NCI-H2081 (cell line): ENCODE measurements at places on chromosomes 11 and 22.

DNA sequence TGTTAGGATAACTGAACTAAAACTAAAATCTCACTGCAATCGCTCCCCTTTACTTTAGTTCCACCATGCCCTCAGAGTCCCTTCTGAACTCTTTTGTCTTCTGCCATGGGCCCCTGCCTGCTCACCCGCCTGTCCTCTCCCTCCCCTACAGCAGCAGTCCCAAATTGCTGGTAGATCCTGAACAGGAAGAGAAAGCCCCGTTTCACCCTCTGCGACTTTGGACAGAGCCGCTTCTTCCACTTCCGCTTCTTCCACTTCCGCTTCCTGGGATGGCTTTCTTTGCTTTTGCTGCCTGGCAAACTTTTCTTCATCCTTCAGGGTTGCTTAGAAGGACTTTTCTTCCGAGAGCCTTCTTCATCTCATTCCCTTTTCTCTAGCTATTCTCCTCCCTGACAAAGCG is 35.7 kb upstream of the TLCD5 start:
- DNase-seq: no peak

DNA sequence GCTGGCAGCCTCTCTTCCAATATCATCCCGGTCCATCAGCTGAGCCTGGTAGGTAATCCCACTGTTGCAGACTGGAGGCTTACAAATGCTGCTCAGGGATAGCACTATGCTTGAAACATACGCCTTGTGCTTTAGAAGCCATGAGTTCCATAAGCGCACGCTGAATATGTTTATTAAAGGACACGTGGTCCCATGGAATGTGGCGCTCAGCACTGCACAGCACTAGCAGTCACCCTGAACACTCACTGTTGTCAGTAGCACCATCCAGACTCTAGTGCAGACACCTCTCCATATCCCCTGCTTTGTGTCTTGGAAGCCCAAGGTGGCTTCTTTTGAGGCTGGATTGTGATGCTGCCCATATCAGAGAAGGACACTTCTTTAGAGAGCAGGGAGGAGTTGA is 120.9 kb downstream of the MAML2 start:
- no peak for DNase-seq

DNA sequence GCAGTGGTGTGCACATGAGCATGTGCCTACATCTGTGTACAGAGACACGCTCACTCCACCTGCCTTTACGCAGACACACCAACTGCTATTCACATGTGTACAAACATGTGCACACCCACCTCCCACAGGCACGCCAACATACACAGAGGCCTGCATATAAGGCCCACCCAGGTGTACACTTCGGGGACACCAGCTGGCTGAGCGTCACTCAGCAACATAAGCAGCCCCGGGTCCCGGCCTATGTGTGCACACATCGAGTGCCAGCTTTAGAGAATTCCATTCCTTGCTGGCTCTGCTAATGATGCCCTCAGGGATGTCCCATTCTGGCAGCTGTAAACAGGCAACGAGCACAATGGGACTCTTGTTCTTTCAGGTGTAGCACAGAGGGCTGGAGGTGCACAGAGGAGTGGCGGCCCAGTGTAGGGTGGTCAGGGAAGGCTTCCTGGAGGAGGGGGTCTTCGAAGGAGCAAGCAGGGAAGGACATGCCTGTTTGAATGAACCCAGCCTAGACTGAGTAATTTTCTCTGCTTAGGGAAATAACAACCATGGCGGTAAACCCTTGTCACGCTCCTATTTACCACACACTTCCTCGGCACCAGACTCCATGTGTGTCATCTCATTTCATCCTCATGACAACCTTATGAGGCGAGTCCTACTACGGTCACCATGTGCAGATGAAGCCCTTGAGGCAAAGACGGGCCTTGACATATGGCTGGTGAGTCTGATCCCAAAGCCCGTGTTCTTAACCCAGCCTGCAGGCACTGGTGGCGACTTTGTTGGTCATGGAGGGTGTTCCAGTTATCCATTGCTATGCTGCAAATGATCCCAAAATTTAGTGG is 35.1 kb downstream of the RPL3 start:
- no peak for DNase-seq

DNA sequence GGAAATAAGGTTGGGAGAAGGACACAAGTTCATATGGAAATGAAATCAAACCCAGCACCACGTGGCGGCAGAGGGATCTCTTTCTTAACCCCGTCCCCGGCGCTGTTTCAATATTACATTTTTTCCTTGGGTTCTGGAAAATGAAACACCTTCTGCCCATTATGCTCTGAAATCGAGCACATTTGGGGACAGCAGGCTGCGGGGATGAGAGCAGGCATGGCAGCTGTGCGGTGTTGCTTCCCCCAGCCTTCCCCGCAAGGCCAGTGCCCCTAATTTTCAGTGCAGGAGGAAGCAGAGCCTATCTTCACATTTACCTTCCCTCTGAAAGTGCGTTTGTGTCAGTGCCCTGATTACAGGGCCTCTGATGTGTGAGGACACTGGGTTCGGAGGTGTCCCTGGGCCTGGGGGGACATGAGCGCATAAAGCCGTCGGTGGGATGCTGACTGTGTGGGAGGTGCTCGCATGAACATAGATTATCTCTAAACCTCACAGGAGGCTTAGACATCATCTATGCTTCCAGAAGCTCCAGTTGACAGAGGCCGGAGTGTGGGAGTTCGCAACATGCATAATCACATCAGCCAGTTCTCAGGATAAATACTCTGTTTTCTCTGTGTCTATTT is 921.3 kb downstream of the BRD1 start:
- DNase-seq: no peak

GRCh38 chr22:49215840-49216239 is 611.8 kb downstream of the BRD1 start:
- DNase-seq: no peak

DNA sequence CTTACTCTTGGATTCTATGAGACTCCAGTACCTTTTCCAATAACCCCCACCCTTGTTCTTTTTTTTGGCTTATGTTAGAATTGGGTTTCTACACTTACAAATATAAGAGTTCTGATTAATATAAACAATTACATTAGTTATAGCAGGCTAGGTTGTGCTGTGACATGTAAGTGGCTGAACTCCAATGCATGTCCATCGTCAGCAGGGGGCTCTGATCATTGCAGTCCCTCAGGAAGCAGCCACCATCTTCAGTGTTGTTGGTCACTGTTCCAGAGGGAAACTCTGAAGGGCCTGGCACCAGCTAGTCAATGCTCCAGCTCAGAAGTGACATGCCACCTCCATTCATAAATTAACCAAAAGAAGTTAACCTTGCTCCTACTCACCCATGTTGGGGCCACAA is 5.6 kb downstream of the LIPT2 start:
- no peak for DNase-seq

- DNase-seq: no peak
Observed at GRCh38 chr11:118791961-118792569, 1.1 kb upstream of the DDX6 start.

GRCh38 chr11:93370260-93370659 is 39.7 kb downstream of the DEUP1 start:
- DNase-seq: no peak

- DNase-seq: peak; percentile 7
Observed at GRCh38 chr11:103779054-103779453, 257.4 kb upstream of the DDI1 start.

DNA sequence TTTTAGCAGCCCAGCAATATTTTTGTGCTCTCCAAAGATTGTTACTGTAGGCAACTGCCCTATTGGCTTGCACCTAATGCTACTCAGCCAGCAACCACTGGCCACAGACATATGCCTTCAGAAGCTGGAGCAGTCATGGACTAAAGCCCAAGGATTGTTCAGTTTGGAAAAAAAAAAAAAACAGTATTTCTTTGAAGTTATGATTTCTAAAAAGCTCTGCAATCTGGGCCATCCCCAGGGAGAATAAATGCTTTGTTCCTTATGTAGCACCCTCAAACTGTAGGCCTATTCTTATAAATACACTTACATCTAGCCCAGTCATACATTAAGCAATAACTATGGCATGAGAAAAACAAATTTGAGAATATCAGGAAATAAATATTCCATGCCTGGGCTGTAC is 2190.5 kb upstream of the RAG2 start:
- no peak for DNase-seq

- DNase-seq: no peak
Observed at GRCh38 chr22:36164621-36165020, 4.1 kb upstream of the APOL3 start.

DNA sequence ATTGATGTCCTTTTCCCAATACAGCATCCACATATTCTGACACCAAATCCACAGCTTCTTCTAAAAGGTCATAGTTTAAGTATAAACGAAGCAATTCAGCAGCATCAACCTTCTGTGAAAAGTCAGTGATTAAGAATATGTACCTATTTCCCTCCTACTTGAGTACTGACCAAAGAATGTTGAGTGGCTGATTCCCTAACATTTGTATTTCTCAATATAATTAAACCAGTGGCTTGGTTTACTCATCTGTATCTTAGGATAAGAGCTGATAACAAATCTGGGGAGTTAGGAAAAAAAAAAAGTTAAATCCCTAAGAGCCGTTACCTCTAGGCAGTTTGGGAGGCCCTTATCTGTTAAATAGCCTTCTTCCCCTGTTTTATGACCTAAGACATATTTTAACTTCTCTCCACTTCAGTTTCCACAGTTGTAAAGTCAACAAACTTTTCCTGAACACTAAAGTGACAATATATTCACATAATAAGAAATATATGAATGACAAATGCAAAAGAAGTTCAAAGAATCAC is 16.0 kb upstream of the FNBP4 start:
- no peak for DNase-seq

DNA sequence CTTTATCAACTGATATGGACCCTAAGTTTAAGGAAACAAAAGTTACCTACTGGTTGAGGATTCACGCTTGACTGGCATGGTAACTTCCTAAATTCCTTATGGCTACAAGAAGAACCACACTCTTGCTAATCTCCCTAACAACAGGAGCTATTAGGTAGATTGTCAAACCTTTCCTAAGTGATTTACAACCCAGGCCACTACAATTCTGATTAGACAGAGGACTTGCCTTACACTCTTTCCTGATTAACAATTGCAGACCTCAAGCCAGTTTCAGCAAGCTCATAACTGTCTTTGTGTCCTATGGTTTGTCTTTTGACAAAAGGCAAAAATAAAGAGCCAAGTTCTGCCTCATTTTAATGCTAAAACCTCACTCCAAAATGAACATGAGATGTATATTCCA is 16.3 kb downstream of the OR52K2 start:
- DNase-seq: no peak

DNA sequence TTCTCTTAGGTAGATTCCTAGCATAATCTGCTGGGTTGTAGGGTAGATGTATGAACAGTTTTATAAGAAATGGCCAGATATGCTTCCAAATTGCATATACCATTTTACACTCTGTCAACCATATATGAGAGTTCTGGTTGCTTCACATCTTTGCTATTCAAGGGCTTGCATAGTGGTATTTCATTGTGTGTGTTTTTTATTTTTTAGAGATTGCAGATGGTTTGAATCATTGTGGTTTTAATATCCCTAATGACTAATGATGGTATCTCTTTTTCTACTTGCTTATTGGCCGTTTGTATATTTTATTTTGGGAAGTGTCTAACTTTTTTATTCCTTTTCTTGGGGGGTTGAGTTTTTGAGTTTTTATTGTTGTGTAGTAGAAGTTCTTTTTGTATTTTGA is 26.9 kb downstream of the RNF214 start:
- no peak for DNase-seq

DNA sequence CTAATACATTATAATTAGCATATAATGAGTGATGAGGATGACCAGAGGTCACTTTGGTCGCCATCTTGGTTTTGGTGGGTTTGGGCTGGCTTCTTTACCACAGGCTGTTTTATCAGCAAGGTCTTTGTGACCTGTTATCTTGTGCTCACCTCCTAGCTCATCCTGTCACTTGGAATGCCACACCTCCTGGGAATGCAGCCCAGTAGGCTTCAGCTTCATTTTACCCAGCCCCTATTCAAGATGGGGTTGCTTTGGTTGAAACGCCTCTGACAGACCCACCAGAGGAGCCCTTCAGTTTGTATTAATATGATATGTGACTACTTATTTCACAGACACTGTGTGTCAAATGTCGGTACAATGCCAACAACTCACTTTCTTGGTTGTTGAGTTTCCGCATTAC is 20.2 kb downstream of the FOLR3 start:
- DNase-seq: no peak
